Kidney (tissue), 22 donors: ENCODE measurements at places on chromosomes 16 and 17. TPM values are rescaled to one million over a fixed set of nuclear protein-coding genes. Genes with fewer than 3 reads are reported as not detected.

Gene DEXI
- 46.2 TPM for polyA plus RNA-seq

DNA sequence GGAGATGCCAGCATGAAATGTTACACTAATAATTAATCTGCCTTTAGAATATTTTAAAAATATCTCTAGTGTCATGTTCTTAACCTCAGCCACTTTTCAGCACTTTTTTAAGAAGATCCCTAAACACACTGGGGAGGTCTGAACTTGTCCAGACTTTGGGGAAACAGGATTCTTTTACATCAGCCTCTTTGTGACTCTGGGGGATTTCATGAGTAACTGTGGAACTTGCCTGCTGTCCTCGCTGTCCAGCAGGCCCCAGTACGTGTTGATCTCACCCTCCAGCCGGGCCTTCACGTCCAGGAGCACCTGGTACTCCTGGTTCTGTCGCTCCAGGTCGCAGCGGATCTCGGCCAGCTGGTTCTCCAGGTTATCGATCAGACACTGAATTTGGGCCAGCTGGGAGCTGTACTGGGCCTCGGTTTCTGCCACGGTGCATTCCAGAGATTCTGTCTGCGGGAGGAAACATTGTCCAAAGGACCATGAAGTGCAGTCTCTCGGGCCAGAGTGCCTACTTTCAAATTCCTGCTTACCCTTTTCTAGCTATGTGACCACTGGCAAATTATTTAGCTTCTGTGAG, 5.5 kb downstream of the KRT40 start:
- no peak for DNase-seq
- no peaks in the 10 kb centered on the region for H3K27me3 ChIP-seq
- no peaks in the 10 kb centered on the region for H3K36me3 ChIP-seq

Gene CTRB1
- polyA plus RNA-seq: not detected

DNA sequence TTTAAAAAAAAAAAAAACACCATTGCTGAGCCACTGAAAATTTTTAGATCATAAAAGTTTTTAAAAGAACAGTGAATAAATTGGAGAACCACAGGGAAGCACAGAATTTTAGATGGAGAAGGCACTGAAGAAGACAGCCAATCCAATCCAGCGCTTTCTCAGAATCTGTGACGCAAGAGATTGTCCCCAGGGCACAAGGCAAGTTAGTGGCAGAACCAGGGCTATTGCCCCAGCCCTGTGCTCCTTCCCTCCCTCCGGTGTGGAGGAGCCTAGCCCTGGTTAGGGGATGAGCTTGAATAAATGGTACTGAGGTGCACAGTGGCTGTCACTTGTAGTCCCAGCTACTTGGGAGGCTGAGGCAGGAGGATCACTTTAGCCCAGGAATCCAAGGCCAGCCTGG, 108.3 kb downstream of the ZNF423 start:
- no peak overlapping the region for H3K4me3 ChIP-seq
- no peaks in the 10 kb centered on the region for H3K4me1 ChIP-seq
- no peak for DNase-seq
- H3K36me3 ChIP-seq: no peaks in the 10 kb centered on the region

DNA sequence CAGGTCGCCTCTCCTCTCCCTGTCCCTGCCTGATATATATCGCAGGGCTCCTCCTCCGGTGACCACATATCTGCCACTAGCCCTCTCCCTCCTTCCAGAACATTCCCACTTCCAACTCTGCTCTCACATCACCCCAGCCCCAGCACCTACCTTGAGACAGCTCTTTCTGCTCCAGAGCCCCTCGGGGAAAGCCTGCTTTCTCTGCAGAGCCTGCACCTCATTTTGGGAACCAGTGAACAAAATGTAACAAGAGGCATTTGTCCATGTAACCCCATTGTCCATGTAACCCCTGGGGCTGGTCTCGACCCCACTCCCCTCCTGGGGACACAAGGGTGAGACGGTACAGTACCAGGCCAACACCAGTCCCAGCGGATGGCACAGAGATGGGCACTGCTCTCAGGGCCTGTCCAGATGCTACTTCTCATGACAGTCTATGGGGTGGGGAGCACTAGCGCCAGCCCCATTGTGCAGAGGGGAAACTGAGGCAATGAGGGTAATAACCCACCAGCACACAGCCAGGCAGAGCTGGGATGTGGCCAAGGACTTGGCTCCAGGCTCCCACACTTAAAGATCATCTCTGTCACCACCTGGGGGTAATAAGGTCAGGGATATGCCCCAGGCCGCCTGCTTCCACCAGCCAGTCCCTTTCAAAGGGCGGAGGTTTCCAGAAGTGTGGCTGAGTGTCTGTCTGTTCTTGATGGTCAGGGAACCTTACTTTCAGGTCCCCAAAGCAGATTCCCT, 42.9 kb downstream of the TBC1D16 start:
- H3K27me3 ChIP-seq: no peaks in the 10 kb centered on the region
- peaks cover 34% of the 10 kb centered on the region for H3K4me1 ChIP-seq
- no peak overlapping the region for H3K27ac ChIP-seq
- no peak for DNase-seq
- H3K36me3 ChIP-seq: no peaks in the 10 kb centered on the region

GRCh38 chr17:12691173-12691572, 25.5 kb downstream of the MYOCD start:
- no peaks in the 10 kb centered on the region for H3K4me1 ChIP-seq
- no peak for DNase-seq
- H3K27me3 ChIP-seq: no peaks in the 10 kb centered on the region
- H3K4me3 ChIP-seq: no peak overlapping the region
- no peak overlapping the region for H3K27ac ChIP-seq

DNA sequence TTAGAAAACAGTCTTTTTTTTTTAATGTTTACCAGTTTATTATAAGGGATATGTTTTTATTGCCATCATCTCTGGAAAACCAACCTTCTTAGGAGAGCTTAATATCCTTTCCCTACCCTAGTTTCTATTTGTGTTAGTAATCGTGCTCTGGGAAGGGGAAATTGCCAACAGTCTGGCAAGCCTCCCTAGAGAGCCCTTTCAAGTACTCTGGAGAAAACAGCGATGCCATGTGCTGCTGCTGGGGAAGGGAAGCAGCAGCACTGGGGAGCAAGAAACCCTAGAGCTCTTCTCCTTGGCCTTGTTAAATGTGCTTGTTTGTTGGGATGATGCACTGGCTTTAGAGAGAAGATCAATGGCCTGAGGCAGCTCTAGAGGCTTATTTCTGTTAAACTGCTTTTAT, 10.3 kb downstream of the RETREG3 start:
- no peaks in the 10 kb centered on the region for H3K36me3 ChIP-seq
- no peak for DNase-seq
- H3K27ac ChIP-seq: no peak overlapping the region
- no peaks in the 10 kb centered on the region for H3K4me1 ChIP-seq
- no peaks in the 10 kb centered on the region for H3K27me3 ChIP-seq

DNA sequence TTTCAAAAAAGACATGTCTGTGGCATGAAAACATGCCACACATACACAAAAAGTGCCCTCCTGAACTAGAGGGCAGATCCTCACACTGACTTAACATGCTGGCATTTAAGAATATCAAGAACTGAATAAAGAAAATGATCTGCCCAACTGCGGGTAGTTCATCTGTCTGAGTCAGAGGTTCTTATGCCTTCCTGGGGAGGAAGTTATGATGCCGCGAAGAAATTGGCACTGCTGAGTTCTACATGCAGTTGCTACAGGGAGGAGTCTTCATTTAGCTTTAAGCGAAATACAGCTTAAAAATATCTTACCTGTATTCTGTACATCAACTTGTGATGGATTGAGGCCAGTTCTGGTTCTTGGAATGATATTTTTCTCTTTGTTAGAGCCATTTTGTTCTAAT, 6.3 kb downstream of the ALDH3A2 start:
- no peak for DNase-seq
- H3K36me3 ChIP-seq: peaks cover 13% of the 10 kb centered on the region
- H3K27ac ChIP-seq: no peak overlapping the region
- no peak overlapping the region for H3K4me3 ChIP-seq
- H3K27me3 ChIP-seq: no peaks in the 10 kb centered on the region

DNA sequence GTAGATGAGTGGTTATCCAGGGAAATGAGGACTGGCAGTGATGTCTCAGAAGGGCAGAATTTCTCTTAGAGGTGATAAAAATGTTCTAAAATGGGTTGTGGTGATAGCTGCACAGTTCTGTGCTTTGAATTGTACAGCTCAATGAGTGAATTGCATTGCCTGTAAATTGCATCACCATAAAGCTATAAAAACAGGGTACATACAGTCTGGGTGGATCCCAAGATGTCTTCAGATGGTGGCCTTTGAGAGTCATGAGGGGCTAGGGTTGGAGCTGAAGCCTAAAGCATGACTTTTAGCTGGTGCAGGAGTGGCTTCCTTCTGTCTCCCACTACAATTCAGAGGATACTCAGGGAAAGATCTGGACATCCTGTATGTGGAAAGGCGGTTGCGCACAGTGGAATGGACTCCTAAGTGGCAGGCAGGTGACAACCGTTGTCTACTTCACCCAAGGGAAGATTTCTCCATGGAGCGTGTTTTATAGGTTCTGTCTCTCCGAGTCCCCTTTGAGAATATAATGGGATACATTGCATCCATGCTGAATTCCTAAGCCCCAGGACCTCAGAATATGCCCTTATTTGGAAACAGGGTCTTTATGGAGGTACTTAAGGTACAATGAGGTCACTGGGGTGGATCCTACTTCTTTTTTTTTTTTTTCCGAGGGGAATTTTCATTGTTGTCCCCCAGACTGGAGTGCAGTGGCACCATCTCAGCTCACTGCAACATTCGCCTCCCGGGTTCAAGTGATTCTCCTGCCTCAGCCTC, 1.6 kb upstream of the IL32 start:
- H3K27me3 ChIP-seq: no peaks in the 10 kb centered on the region
- H3K4me3 ChIP-seq: no peak overlapping the region
- H3K27ac ChIP-seq: no peak overlapping the region
- peaks cover 12% of the 10 kb centered on the region for H3K4me1 ChIP-seq
